NCI-H1092 treated with DMSO at 0.1 percent for 48 hours (cell line): ENCODE measurements at places on chromosomes 11 and 22.

DNA sequence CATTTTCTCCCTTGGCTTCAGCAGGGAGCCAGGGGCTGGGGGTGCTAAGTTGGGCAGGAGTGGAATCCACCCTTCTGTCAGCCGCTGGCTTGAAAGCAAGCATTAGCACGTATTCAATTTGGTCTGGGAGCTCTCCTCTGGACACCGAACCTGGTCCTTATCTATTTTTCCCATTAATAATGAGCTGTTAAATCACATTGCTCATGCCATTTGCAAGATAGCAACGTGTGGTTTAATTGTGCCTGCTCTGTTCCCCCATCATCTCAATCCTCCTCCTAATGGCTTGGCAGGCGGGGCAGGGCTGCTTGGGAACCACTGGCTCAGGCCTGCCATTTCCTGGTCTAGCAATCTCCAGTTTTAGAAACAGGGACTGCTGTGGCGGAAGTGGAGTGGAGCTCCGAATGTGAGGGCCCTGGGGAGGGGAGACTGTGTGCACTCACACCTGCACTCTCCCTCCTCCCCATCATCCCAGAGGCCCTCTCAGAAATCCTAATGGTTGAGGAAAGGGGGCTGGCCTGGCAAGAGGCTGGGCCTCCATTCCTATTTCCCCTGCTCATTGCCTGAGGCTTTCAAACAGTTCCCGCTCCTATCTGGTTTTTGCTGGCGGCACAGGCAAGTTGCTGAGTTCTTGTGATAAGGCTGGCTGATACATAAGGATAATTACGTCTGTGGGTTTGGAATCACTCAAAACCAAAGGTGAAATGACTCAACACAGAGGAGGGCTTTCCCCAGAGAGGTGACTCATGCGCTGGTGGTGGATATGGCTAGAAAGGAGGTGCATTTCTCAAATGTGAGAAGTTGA, 201.2 kb upstream of the E2F8 start:
- DNase-seq, result no peak

- no peak for DNase-seq
Observed at GRCh38 chr22:31281733-31282132, 10.6 kb downstream of the PIK3IP1 start.

- DNase-seq, result no peak
Observed at GRCh38 chr22:43969989-43970755, 14.9 kb downstream of the SAMM50 start.

GRCh38 chr11:128713595-128713994, 19.7 kb downstream of the FLI1 start:
- no peak for DNase-seq

GRCh38 chr11:124887667-124888013, 10.0 kb downstream of the ROBO4 start:
- DNase-seq, result no peak

GRCh38 chr11:113240389-113240788, 74.0 kb upstream of the TTC12 start:
- peak; percentile 27 for DNase-seq

DNA sequence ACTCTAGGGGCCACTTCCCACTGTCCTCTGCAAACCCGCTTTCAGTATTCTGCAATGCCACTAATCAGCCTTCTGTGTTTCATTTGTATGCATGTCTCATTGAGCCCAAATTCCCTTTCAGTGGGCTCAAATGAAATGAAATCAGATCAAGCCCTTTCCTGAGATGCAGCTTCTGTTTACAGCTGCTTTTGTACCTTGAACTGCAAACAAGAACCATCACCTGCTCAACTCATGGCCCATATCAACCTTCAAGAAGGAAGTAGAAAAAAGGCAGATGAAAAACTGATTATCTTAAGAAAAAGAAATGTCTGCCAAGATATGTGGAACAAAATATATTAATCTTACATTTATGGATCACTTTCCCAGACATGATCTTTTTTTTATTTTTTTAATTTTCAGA, 141.1 kb upstream of the ARHGAP42 start:
- peak; percentile 23 for DNase-seq

DNA sequence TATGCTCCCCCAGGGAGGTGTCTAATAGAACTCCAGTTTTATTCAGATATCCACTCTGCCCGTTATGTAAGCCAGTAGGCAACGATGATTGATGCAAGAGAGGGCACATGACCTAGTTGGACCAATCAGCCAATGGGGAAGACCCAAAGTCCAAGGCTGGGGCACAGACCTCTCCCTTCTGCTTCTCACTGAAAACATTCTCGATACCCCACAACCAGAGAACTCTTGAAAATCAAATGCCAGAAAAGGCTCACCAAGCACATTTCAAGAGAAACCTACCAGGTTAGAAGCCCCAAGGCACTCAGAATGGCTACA, 7.4 kb downstream of the HIRA start:
- DNase-seq, result no peak

DNA sequence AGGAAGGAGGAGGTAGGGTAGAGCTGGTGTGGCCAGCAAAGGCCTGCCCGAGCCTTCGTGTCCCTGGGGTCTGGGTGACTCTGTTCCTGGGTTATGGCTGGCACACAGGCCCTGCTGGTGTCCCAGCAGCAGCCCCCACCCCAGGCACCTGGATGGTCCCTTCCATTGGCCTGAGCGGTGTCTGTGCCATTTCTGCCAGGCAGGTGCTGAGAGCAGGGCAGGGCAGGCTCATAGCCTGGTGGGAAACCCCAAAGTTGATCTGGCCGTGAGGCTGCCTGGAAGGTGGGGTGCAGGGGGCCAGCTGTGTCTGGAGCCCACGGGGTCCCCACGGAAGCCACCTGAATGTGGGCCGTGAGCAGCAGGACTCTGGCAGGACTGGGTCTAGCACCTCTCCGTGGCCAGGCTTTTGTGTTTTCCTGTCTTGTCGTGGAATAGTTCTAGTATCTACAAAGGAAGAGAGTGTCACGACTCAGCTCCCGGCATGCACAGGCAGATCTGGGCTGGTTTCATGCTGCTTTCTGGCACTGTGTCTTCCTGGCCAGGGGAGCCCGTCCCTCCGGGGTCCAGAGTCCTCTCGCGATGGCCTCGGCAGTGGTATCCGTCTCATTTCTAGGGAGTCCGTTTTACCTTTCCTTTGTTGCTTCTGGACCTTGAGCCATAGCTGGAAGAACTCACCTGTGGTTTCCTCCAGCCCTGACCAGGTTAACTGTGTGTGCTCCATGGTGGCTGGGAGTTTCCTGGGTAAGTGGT, 83.7 kb downstream of the KCNQ1 start:
- DNase-seq, result no peak

- DNase-seq, result no peak
Observed at GRCh38 chr11:19929655-19930054, 217.0 kb downstream of the NAV2 start.

- no peak for DNase-seq
Observed at GRCh38 chr11:74460481-74461154, 6.7 kb downstream of the KCNE3 start.

- DNase-seq, result peak; percentile 78
Observed at GRCh38 chr11:74388678-74389327, 9.4 kb downstream of the PGM2L1 start.

- DNase-seq, result peak; percentile 38
Observed at GRCh38 chr11:79062814-79063762, 377.7 kb downstream of the TENM4 start.

GRCh38 chr11:10302359-10302743, 2.5 kb upstream of the ADM start:
- DNase-seq, result no peak

DNA sequence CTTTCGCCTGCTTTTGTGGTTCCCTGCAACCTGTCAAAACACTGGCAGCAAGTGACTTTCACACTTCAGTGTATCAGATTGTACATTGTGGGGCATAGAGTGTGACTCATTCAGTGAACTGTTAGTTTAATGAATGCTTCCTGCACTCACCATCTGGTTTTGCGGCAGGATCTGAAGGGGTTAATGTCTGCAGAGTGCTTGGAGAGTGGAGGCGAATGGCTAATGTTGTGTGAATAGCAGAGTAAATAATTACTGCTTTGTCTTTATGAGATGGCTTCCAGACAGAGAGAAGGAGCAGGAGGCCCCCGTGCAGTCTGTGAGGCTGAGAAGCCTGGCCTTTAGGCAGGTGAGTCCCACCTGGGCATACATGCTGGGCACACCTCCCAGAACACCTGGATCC, 454.3 kb upstream of the KIRREL3 start:
- peak; percentile 31 for DNase-seq

DNA sequence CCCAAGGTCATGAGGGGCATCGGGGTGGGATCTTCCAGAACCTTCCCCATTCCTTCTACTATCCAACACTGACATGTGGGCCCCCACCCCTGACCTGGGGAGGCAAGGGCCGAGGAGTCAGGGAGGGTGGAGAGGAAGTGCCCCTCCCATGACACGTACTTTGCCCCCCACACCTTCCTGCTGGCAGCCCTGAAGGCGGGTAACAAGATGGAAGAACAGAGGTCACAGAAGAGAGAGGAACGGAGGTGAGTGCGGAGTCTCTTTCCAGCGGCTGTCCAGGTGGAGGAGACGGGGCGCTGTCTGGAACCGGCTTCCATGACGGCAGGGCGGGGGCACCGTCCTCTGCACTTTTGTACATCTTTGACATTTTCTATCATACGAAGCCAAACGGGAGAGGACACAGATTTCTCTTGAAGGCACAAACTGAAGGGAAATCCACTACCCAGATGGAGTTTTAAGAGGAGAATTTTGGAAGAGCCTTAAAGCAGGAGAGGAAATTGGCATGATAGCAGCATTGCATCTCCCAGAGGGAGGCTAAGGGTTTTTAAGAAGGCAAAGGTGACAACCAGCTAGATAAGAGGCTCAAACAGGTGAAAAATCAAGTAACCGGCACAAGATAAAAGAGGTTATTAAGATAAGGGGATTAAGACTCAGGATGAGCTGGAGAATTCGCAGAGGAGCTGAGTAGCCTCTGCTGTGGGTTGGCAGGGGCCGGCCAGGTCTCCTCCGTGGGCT, 16.7 kb downstream of the OSBPL5 start:
- DNase-seq, result no peak

GRCh38 chr11:128420951-128421350, 166.4 kb downstream of the ETS1 start:
- no peak for DNase-seq

- no peak for DNase-seq
Observed at GRCh38 chr11:29321293-29322132, 695.3 kb downstream of the KCNA4 start.

DNA sequence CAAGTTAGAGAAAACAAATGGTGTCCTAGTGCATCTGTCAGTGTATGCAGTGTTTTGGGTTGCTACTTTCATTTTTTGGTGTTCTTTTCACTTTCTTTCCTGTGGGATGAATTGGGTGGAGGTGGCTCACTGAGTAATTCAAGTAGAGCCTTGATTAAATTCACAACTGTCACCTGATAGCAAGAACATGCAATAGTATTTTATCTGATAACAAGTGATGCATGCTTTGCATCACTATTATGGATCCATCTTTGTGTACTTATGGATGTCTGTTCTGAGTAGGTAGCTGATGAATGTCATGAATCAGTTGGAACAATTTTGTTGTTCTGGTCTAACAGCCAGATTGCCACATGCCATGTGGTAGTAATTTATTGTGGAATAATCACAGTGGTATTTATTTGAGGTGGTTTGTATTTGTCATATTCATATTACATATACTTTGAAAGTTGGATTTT, 87.5 kb downstream of the DDX10 start:
- no peak for DNase-seq

DNA sequence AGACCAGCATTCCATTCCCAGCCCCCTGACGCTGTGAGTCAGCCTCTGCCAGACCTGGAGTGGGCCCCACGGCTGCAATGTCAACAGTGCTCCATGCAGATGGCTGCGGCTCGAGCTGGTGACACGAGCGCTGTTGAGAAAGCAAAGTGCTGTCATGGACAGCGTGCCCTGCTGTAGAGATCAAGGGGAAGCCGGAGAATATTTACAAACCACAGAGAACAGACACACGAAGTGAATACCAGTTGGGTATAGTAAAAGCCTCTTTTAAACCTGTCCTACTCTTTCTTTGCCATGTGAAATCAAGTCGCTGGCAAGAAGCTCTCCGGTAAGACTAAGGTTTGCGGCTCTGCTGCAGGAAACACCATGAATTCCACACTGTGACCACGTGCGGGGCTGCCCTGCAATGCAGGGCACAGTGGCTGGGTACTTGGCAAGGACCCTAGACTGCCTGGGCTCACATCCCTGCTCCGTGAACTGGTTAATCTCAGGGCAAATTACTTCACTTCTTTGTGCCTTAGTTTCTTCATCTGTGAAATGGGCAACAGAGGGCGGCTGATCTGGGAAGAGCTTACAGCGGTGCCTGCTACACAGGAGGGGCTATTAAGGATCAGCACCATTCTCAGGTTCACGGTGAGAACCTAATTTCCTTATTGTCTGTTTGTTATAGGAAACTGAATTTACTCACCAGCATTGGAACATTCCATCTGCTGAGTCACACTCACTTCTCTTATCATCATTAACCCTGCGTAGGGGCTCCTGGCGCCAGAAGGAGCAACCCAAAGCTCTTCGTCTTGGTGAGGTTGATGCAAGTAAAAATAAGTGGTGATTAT, 27.8 kb upstream of the ELFN2 start:
- DNase-seq, result peak; percentile 56

DNA sequence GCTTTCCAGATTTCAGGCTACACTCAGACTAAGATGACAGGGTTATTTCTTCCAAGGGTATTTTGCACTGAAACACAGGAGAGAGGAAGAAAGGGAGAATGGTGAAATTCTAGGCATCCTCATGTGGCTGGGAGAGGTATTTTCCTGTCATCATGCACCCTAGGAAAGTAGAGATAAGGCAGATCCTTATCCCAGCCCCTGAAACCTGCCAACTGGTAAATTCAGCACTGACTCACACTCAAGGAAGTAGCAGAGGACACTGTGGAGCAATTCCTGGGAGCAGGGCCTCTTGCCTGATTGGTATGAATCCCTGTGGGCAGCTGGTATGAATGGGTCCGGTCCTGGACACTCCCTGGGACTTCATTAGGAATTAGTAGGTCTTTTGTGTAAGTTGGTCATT, 37.6 kb upstream of the SLC5A1 start:
- no peak for DNase-seq
